Renal cortex interstitium (tissue), 15 donors: ENCODE measurements at places on chromosomes 7 and 10. TPM values are rescaled to one million over a fixed set of nuclear protein-coding genes. Genes with fewer than 3 reads are reported as not detected.
A peak's percentile ranks its signal among the peaks of the same experiment; 100 is the strongest.

DNA sequence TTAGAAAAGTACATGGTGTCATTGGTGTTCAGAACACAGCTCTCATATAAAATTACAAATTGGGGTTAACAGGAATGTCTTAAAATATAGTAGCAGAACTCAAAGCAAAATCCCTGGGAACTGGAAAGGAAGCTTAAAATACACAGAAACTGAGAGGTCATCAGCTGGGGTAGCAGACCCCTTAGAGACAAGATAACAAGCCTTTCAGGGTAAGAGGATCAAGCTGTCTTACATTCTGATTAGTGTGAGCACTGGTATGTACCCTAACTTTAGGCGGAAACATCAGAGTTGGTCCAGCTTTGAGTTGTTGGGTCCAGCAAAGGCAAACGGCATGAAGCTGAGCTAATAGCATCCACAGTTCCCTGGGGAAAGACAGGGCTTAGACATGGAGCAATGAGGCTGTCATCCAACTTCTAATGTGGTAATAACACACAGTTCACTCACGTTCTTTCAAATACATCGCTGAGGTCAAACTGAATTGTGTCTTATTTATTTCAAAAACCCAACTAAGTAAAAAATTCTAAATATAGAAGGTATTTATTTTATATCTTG is 32.6 kb downstream of the ARHGAP21 start:
- no peak for DNase-seq

GRCh38 chr7:39091774-39092173 is 114.1 kb downstream of the POU6F2 start:
- DNase-seq, result no peak

GRCh38 chr7:7565746-7566650 is 686 bp upstream of the MIOS start:
- DNase-seq, result peak; percentile 53

GRCh38 chr10:6141296-6142151 is 52.7 kb downstream of the RBM17 start:
- no peak for DNase-seq

DNA sequence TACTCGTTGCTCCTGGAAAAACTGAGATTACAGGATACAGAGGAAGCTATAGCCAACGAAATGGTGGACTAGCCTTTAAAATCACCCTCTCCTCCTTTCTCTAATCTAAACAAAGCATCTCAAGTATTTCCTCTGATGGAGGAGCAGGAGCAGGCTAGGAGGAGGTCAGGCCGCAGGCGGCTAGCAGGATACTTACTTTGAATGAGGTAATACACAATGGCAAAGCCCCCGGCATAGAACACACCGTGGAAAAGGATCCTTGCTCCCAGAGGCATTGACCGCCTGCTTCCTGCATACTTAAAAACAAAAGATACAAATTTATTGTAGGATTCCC is 64.4 kb downstream of the STK17A start:
- no peak for DNase-seq

DNA sequence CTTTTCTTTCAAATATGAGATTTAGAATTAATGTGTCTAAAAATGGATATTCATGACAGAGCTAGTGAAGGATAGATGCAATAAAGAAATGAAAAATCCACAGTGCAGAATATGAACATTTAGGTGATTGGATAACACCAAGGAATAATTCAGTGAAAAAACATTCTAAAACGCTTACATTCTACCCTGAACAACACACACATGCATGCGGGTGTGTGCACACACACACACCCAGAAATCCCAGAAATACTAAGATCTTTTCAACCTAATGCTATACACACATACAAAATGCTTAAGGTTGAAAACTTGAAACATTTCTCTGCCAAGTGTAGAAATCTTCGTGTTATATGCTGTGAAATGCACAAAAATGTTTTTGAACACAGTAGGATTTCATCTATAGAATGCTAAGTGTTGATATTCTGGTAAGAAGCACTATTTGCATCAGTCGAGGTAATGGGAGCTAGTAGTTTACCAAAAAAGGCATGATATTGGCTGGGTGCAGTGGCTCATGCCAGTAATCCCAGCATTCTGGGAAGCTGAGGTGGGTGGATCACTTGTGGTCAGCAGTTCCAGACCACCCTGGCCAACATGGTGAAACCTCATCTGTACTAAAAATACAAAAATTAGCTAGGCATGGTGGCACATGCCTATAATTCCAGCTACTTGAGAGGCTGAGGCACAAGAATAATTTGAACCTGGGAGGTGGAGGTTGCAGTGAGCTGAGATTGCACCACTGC is 600.6 kb downstream of the PHTF2 start:
- DNase-seq, result no peak

- no peak for DNase-seq
Observed at GRCh38 chr7:3520206-3520605, 219.2 kb downstream of the SDK1 start.

GRCh38 chr7:17638727-17639126 is 301.6 kb downstream of the SNX13 start:
- no peak for DNase-seq

- no peak for DNase-seq
Observed at GRCh38 chr10:98252464-98252863, 15.5 kb downstream of the LOXL4 start.

DNA sequence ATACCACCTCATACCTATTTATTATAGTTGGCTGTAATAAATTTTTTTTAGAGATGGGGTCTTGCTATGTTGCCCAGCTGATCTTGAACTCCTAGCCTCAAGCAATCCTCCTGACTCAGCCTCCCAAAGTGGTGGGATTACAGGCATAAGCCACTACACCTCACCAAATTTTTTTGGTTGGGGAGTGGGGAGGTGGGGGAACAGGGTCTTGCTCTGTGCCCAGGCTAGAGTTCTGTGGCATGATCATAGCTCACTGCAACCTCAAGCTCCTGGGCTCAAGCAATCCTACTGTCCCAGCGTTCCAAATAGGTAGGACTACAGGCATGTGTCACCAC is 3.9 kb upstream of the OGDH start:
- no peak for DNase-seq

- DNase-seq, result no peak
Observed at GRCh38 chr10:106917452-106918055, 247.0 kb downstream of the SORCS1 start.

DNA sequence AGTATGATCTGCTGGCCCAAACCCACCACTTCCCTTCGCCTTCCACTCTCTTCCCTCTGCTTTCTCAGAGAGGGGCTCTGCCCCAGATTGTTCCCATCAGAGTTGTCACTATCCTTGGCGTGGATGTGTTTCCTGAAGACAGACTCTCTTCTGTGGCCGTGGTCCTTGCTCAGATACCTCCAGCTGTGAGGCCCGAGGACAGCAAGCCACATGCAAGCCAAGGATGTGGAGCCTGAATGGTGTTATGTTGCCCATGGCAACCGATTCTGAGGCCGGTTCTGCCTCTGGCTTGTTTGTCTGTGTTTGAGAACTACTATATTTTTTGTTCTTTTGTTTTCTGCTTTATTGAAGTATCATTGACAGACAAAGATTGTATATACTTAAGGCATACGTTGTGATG is 247.4 kb upstream of the PODXL start:
- DNase-seq, result no peak

DNA sequence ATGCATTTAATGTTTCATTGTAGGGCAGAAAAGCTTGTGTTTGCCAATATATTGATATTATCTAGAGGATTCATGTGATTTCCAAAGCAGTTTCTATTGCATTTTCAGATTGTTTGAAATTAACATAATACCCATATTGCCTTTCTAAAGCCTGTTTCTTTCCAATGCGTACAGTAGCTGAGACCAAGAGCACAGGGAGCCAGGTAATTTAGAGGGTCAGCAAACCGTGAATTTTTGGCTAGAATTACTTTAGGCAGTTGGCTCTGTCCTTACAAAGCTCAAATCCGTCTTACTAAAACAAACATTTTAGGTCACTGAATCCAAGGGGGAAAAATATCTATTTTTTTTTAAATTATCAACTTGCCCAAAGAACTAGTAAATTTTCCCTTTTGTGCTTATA is 604.9 kb upstream of the ADARB2 start:
- DNase-seq, result no peak

- DNase-seq, result no peak
Observed at GRCh38 chr10:86365346-86366032, 1.1 kb downstream of the GRID1 start.

DNA sequence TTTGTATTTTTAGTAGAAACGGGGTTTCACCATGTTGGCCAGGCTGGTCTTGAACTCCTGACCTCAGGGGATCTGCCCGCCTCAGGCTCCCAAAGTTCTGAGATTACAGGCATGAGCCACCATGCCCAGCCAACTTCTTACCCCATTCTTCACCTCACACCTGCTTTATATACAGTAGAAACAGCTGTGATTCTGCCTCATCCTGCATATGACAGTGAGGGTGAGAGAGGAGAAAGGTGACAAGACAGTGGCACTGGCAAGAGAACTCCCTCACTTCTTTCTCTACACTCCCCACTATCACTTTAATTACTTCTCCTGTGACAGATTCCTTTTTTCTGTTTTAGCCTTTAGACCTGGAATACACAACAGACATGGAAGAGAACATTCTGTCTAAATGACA is 61.8 kb upstream of the CAPZA2 start:
- DNase-seq, result no peak

DNA sequence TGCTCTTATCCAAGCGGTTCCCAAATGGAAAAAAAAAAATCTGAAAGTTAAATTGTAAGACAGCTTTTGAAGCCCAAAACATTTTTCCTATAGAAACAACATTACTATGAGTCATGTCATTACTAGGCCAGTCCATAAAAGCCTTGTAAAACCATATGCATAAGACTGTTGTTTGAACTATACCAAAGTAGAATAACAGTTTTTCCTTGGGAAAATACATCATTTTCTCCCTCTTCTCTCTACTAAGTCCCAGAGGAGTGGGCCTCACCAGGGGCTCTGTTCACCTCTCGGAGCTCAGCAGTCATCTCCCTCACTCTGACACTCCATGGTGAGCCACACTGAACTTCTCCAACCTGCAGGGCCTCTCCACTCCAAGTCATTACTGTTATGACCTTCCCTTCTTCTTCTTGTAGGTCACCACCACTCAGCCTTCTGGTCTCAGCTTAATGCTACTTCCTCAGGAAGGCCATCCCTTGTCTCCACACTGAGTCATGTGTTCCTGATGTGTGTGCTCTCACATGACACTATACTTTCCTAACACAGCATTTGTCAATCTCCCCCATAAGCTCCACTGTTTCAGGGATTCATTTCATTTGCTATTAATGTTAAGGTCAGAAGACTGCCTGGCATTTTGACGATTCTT is 32.5 kb downstream of the ZNF438 start:
- no peak for DNase-seq

GRCh38 chr7:144452064-144452463 is 48.6 kb upstream of the NOBOX start:
- DNase-seq, result no peak

DNA sequence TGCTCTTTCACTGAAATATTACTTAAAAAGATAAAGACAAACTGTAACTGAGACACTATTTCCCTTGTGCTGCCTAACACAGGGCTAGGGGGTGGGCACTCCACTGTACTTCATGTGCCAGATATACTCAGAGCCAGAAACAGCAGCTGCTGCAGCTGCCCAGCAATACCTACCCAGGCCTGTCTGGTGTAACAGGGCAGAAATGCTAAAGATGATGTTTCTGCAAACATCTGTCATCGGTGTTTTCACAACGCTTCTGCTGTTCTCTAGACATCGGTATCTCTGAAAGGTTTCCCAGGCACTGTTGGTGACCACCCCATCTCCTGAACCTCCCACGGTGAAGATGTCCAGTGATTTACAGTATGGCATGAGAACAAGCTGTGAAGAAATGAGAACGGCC is 42.7 kb downstream of the LAMB1 start:
- DNase-seq, result no peak

GRCh38 chr10:317271-317769 is 182.1 kb downstream of the ZMYND11 start:
- no peak for DNase-seq

GRCh38 chr10:129967579-129968019 is 3.5 kb upstream of the EBF3 start:
- no peak for DNase-seq

DNA sequence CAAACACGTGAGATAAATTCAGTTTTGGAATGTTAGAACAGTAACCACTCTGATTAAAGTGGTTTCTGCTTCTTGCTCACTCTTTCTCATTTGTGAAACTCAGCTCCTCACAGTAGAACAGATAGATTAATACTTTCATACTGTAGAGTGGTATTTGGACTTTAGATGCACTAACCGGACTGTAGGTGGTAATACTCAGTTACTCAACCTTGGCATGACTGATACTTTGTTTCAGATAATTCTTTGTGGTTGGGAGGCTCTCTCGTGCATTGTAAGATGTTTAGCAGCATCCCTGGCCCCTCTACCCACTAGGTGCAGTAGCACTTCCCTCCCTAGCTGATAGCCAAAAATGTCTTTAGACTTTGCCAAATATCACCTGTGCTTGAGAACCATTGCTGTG is 37.6 kb downstream of the MCU start:
- no peak for DNase-seq

DNA sequence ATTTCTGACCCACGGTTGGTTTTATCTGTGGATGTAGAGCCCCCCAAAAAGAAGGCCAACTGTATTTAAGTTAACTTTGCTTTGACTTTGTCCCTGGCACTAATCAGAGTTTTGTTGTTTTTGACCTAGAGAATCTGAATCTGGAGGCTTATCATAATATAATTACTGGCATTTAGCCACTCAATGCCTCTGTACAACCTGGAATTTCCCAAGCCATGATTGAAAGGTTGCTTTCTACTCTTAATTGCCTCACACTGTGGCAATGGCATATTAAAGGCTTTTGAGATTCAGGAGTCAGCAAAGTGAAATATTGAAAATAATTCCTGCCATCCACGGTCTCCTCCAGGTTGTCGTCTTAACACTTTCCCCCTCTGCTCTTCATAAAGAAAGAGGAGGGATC is 205.2 kb upstream of the GHITM start:
- DNase-seq, result no peak

DNA sequence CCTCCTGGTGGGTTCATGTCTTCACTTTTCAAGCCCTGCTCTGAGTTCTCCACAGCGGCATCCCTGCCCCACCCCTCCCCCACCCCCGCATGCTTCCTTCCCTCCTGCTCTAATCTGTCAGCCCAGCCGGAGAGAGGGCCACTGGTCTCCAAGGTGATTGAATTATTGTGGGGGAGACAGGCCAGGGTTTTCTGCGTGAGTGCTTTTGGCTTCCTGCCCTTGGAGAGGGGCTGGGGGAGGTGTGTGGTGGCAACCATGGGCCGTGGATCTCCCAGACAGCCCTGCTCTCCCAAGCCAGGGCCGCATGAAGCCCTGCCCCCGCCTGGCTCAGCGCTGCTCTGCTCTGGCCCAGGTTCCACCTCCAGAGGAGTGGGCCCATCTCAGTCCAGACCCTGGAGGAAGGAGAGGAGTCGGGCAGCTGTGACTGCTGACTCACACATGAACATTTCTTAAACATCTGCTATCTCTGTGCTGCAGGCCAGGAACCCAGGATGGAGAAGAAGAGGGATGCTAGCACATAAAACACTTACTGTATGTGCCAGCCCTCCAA is 109.9 kb downstream of the ZMIZ1 start:
- DNase-seq, result peak; percentile 71

GDF2 gene
- polyA plus RNA-seq, result not detected

GPR141 gene
- polyA plus RNA-seq, result 0.27 TPM

FAM131B gene
- 2.7 TPM for polyA plus RNA-seq

CARD11 gene
- 1.1 TPM for polyA plus RNA-seq

NKX2-3 gene
- not detected for polyA plus RNA-seq

TAS2R41 gene
- polyA plus RNA-seq, result not detected

DHX32 gene
- polyA plus RNA-seq, result 24.2 TPM

PILRA gene
- polyA plus RNA-seq, result 6.6 TPM

BMS1 gene
- polyA plus RNA-seq, result 21.1 TPM
